ENCODE measurements at places on chromosomes 13 and 19. TPM values are rescaled to one million over a fixed set of nuclear protein-coding genes. Genes with fewer than 3 reads are reported as not detected.
A peak's percentile ranks its signal among the peaks of the same experiment; 100 is the strongest.

- no peak for DNase-seq
- no peak overlapping the region for H3K4me3 ChIP-seq
- H3K27me3 ChIP-seq = peaks cover 73% of the 10 kb centered on the region
- no peak overlapping the region for H3K27ac ChIP-seq
- no peaks in the 10 kb centered on the region for H3K36me3 ChIP-seq
These were observed 27.5 kb downstream of the C19orf81 start for GRCh38 chr19:50676625-50677197.

DNA sequence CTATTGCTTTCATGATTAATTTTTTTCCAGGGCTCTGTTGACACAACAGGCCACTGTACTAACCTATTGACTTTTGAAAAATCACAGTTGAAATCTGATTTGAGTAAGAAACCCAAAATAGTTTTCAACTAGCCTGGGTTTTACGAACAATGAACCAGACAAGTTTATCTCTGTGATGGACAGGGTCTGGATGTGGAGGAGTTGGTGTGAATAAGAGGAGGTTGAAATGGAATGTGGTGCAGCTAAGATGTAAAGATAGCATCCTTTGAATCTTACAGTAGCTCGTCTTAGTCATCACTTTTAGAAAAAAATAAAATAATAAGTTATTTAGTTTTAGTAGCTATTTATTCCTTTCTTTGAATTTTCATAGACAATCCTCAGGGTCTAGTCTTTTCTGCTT, 8.3 kb upstream of the OXGR1 start:
- H3K4me1 ChIP-seq = no peaks in the 10 kb centered on the region
- no peak overlapping the region for H3K27ac ChIP-seq
- H3K27me3 ChIP-seq = no peaks in the 10 kb centered on the region
- no peak for DNase-seq
- no peak overlapping the region for H3K4me3 ChIP-seq

DNA sequence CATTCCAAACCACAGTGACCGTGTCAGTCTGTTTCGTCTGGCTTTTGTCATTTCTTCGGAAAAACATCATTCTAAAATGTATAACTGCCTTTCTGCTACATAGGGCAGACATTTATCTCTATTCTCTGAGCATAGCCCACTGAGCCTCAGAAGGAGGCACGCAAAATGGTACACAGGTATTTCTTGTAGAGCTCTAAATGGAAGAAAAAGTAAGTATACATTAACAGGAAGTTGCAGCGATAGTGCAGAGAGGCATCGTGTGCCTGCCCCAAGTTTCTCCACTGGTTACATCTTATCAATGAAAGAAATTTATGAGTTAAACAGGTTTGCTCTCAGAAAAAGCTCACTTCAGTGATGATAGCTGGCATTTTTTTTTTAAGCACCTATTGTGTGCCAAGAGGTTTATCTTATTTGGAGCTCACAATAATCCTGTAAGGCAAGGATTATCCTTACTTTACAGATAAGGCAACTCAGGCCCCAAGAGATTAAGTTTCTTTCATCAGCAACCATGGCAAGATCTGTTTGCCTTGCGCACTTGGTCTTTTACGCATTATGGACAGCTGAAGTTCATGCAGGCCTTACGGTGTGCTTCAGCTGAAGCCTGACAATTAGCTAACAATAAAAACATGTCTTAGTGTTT, 1.2 kb upstream of the RCBTB2 start:
- peak overlapping the region; percentile 97 for H3K27ac ChIP-seq
- H3K4me1 ChIP-seq = peaks cover 13% of the 10 kb centered on the region
- DNase-seq = no peak
- H3K27me3 ChIP-seq = no peaks in the 10 kb centered on the region

- peak; percentile 59 for DNase-seq
- H3K4me1 ChIP-seq = peaks cover 27% of the 10 kb centered on the region
- H3K36me3 ChIP-seq = no peaks in the 10 kb centered on the region
- peak within 1 kb of the TSS; percentile 49 for H3K27ac ChIP-seq
These were observed at the start of gene SYT5 for GRCh38 chr19:55179606-55180484. TSS of gene SYT5 (minus strand) at chr19:55180289. CDS start at chr19:55179041, 1,248 bp downstream.

DNA sequence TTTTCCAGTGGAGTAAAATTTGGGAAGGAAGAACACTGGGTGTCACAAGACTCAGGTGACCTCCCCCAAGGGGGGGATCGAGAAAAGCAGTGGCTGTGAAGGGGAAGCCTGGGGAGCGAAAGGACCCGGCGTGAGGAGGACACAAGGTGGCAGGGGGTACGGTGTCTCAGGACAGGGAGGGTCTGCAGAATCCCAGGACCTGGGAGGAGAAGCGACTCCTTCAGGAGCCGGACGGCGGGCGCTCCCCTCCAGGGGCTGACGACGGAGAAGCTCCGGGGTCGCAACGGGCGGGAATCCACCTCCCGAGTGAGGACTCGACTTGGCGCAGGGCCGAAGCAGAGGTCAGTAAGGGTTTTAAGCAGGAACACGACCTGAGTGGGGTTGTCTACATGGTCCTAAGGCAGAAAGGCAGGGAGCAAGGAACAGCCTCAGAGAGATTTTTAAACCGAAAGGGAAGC, 529 bp downstream of the ZNF836 start:
- DNase-seq = no peak
- H3K4me3 ChIP-seq = peak overlapping the region; percentile 91
- peaks cover 4% of the 10 kb centered on the region for H3K36me3 ChIP-seq
- H3K4me1 ChIP-seq = peaks cover 22% of the 10 kb centered on the region
- H3K27ac ChIP-seq = peak overlapping the region; percentile 80

- H3K36me3 ChIP-seq = no peaks in the 10 kb centered on the region
- H3K27ac ChIP-seq = no peak overlapping the region
- H3K4me3 ChIP-seq = no peak overlapping the region
- no peak for DNase-seq
- H3K27me3 ChIP-seq = no peaks in the 10 kb centered on the region
These were observed 339.0 kb downstream of the RFC3 start for GRCh38 chr13:34156841-34157365.

DNA sequence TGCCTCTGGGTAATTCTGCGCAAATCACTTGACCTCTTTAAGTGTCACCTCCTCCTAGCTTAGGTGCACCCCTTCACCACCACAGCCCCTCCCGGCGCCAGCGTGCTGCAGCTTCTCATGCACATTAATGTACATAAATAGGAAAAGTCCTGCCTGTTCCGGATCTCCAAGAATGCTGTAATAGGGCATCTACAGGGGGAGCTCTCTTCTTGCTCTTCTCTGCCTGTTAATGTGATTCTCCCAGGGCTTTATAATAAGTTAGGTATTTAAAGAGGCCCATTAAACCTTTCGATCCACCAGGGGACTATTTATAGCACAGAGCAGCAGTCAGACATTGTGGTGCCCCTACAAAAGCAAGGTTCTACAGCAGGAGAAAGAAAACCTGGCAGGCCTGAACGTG, 35.3 kb downstream of the SOX1 start:
- no peaks in the 10 kb centered on the region for H3K36me3 ChIP-seq
- no peak for DNase-seq
- H3K27ac ChIP-seq = no peak overlapping the region

- no peak for DNase-seq
- H3K27ac ChIP-seq = no peak overlapping the region
- no peaks in the 10 kb centered on the region for H3K36me3 ChIP-seq
These were observed 85.5 kb upstream of the FGF14 start for GRCh38 chr13:102487330-102487729.

DNA sequence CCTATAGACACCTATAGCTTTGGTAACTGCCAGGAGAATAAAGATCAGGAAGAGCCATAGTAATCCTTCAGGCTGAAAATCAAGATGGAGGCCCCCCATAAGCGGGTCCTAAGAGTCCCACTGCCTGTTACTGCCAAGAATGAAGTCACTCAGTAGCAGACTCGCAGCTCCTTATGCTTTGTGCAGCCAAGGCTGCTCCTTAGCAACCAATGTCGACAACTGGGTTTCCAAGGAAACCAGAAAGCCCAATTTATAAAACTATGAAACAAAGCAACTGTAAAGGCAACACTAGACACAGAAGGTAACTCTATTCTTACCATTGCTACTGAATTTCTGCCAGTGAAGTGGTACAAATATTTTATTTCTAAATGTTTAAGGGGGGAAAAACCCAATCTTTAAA, 56.5 kb downstream of the DCLK1 start:
- no peaks in the 10 kb centered on the region for H3K27me3 ChIP-seq
- no peaks in the 10 kb centered on the region for H3K36me3 ChIP-seq
- no peak for DNase-seq
- H3K4me1 ChIP-seq = no peaks in the 10 kb centered on the region

DNA sequence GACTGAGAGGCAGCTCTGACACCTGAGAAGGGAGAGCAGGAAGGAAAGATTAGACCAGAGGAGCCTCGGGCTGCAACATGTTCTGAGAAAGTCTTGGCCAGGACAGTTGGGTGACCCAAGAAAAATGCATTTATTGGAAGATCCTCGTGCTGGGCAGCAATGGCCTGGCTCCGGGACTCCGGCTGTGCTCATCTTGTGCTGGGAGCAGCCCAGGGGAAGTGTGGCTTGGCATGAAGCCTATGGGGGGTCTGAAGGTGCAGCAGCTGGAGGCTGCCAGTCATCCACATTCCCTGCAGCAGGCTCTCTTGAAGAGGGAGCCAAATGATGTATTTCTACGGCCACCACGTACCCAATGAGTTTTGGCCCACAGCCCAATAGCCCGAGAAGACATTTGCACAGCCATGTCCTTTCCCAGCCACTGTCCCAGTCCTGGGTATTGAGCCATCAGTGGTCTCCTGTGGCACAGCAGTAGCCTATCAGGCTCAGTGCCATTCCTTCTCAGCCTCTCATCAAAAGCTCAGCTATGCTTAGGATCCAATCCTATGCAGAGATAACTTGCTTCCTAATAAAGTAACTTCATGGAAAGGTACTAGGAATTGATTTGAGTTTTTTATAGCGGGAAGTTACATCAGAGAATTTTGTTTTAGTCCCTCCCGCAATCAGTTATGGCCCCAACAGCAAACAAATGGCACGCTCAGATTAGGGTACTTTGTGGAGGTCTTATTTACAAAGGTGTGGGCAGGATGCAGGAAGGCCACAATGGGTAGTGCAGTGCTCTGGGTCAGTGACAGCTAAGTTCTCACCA, 76.0 kb upstream of the MEDAG start:
- H3K27ac ChIP-seq = no peak overlapping the region
- H3K36me3 ChIP-seq = no peaks in the 10 kb centered on the region
- peaks cover 21% of the 10 kb centered on the region for H3K27me3 ChIP-seq
- DNase-seq = no peak

DNA sequence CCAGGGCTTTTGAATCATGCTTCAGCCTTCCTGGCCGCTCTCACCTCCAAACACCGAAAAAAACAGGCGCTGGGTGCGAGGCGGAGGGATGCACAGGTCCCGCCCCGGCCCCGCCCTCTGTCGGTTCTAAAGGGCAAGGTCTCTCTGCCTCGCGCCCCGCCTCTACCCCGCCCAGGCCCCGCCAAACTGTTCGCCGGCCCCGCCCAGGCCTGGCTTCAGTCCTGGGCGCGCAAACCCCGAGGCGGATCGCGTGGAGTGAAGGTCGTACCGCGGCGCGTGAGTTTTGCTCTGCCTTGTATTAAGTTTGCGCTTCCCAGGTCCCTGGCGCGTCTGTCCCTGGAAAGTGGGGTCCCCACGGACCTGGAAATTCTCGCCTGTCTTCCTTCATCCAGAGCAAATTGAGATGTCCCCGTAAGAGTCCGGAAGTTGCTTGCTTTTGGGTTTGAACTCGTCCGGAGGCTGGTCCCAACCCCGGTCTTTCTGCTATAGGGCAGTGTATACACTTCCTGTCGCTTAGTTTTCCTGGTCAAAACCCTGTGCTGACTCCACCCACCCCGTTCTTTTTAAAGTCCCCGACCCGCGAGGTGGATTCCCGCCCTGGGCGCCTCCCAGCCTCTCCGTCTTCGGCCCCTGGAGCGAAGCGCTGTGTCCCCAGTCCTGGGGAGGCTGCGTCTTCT, 8.4 kb downstream of the ZNF808 start:
- peak overlapping the region; percentile 68 for H3K27ac ChIP-seq
- peaks cover 8% of the 10 kb centered on the region for H3K36me3 ChIP-seq
- H3K27me3 ChIP-seq = no peaks in the 10 kb centered on the region
- DNase-seq = peak; percentile 86
- peaks cover 26% of the 10 kb centered on the region for H3K4me1 ChIP-seq

- peaks cover 48% of the 10 kb centered on the region for H3K4me1 ChIP-seq
- peak overlapping the region; percentile 55 for H3K4me3 ChIP-seq
- H3K27me3 ChIP-seq = no peaks in the 10 kb centered on the region
- H3K27ac ChIP-seq = peak overlapping the region; percentile 9
- no peak for DNase-seq
These were observed 1.1 kb downstream of the ARHGAP35 start for GRCh38 chr19:46861691-46862502.

DNA sequence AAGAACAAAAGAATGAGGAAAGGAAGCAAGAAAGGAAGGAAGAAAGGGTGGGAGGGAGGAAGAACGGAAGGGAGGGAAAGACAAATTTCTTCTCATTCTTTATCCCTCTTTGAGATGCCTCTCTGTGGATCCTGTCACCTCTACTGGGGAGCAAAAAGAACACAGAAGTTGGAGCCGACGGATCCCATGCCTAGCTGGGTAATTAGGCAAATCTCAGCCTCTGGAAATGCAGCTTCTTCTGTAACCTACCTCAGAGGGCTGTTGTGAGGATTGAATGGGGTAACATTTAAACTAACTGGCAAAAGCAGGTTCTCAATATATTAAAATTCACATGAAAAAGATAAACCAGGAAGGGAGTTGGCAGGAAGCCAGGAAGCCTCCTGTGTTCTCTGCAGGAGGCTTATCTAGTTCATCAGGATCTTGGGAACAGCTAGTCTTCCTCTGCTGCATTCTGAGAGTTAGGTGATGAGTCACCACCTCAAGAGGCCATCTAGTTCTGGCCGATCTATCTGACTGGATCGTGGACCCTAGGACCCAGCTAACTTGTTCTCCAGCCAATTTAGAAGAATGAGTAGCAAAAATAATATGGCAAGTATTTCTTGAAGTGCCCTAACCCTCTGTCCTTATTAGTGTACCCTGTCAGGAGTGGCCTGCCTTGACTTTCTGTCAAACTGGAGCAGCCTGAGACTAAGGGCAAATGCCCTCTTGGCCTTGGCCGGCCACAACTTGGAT, 15.2 kb upstream of the CPB2 start:
- no peaks in the 10 kb centered on the region for H3K36me3 ChIP-seq
- H3K27me3 ChIP-seq = no peaks in the 10 kb centered on the region
- peaks cover 16% of the 10 kb centered on the region for H3K4me1 ChIP-seq
- H3K4me3 ChIP-seq = no peak overlapping the region
- H3K27ac ChIP-seq = no peak overlapping the region

GRCh38 chr19:57075125-57075524, 44.7 kb upstream of the USP29 start:
- no peaks in the 10 kb centered on the region for H3K36me3 ChIP-seq
- H3K4me1 ChIP-seq = no peaks in the 10 kb centered on the region
- no peak for DNase-seq
- no peak overlapping the region for H3K27ac ChIP-seq
- no peak overlapping the region for H3K4me3 ChIP-seq

The DBP gene
- 56.7 TPM for total RNA-seq

The KIR3DL1 gene
- total RNA-seq = 0.45 TPM

The ZNF574 gene
- 26.8 TPM for total RNA-seq

The ZNF582 gene
- 6.0 TPM for total RNA-seq

The ZNF285 gene
- 3.5 TPM for total RNA-seq

The PLIN5 gene
- total RNA-seq = 2.3 TPM

The UPK1A gene
- 0.56 TPM for total RNA-seq
